Osteocyte (in vitro differentiated cells): ENCODE measurements at places on chromosomes 2 and 18. TPM values are rescaled to one million over a fixed set of nuclear protein-coding genes. Genes with fewer than 3 reads are reported as not detected.

CDH2 gene
- total RNA-seq: 83.8 and 87.2 TPM in 2 replicates

DNA sequence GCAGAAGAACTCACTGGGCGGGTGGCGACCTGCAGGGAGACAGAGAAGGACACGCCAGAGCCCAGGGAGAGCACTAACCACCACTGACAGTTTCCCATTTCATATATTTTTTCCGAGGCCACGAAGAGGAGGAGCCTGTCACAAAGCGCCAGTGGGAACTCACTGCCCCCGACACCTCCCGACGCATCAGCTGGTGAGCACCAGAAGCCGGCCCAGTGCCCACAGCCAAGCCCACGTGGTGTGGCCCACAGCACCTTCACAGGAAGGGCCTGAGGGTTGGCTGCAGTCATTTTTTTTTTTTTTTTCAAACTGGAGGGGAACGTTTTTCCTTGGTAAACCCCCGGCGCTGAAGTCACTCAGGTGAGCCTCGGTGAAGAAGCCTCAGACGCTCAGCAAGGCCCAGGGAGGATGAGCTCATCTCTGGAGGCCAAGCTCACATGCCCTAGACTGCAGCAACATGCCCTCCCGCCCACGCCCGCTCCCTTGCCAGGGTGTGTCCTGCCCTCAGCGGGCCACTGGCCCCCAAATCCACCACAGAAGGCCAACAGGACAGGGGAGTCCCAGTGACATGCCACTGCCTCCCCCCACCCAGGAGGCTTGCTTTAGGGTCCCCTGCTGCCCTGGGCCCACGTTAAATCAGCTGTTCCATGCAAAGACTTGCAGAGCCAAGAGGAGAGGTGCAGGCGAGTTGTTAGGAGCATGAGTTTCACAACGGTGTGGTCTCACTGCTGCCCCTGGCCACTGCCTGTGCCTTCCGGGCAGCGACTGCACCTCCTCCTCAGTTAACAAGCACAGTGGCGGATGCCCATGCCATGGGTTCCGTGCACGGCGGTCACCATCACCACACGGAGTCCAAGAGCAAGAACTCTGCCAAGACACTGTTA is 68.1 kb downstream of the PARD6G start:
- peaks cover 52% of the 10 kb centered on the region for H3K4me1 ChIP-seq
- DNase-seq: no peak
- H3K27ac ChIP-seq: no peak overlapping the region
- H3K27me3 ChIP-seq: no peaks in the 10 kb centered on the region
- no peak overlapping the region for H3K4me3 ChIP-seq

ACOXL gene
- total RNA-seq: not detected in 2 replicates

MTCL1 gene
- total RNA-seq: 56.9 and 58.4 TPM in 2 replicates

MC5R gene
- total RNA-seq: not detected in 2 replicates

- H3K27me3 ChIP-seq: no peaks in the 10 kb centered on the region
- no peak for DNase-seq
- H3K27ac ChIP-seq: no peak overlapping the region
- H3K4me3 ChIP-seq: no peak overlapping the region
- no peaks in the 10 kb centered on the region for H3K36me3 ChIP-seq
- no peaks in the 10 kb centered on the region for H3K4me1 ChIP-seq
These were observed 1225.8 kb downstream of the SUCLG1 start for GRCh38 chr2:83233326-83233725.

DNA sequence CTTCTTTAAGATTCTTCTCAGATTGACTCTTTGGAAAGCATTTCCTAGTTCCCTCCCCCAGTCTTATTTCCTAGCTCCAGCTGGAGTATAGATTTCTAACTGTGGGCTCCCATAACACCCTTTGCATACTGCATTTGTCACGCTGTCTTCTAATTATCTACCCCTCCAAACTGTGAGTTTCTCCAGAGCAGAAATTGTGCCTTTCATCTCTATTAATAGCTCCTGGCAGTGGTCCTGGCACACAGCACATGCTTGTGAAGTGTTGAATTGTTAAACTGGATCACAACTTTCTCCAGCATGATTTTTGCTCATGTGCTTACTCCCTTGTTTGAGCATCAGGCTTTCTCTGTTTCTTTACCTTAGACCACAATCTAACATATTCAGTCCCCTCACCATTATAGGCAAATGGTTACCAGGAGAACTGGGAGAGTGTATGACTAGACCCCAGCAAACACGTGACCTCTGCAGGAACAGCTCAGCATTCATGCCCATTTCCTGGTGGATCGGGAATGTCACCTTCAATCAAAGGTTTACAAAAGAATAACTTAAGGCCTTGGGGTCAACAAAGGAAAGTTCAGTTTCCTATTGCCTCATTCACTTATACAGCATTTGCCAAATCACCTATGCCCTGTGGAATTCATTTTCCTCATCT is 175.7 kb upstream of the TANK start:
- no peak for DNase-seq
- no peaks in the 10 kb centered on the region for H3K27me3 ChIP-seq
- peaks cover 2% of the 10 kb centered on the region for H3K36me3 ChIP-seq
- H3K27ac ChIP-seq: peak overlapping the region; percentile 9
- H3K4me3 ChIP-seq: no peak overlapping the region
- H3K4me1 ChIP-seq: peaks cover 11% of the 10 kb centered on the region

DNA sequence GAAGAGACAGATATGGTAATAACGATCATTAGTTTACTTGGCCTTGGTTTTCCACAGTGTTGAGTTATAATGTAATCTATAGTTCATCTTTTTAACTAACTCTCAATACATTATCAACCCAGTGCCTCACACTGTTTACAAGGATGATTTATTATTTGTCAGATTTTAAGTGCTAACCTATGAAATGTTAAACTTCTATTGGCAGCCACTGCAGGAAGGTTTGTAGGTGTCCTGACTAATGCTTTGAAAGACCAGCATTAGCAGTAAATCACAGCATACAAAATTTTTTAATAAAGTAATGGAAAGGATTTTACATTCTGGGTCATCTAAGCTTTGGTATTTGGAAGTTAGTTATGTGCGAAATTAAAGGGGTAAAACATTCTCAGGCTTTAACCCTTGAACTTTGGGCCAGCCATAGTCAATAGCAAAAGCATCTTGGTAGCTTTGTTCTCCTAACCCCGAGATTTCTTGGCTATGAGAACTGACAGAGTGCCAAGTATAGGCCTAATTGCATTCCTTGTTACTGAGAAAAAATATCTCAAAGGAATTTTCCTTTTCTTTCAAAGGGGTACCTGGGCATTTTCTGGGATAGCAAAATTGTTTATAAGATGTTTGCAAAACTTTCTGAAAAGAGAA is 30.6 kb downstream of the SPATS2L start:
- no peak for DNase-seq
- peaks cover 8% of the 10 kb centered on the region for H3K36me3 ChIP-seq
- no peak overlapping the region for H3K4me3 ChIP-seq
- peaks cover 59% of the 10 kb centered on the region for H3K4me1 ChIP-seq

- H3K4me1 ChIP-seq: no peaks in the 10 kb centered on the region
- H3K36me3 ChIP-seq: no peaks in the 10 kb centered on the region
- no peak overlapping the region for H3K4me3 ChIP-seq
These were observed 131.0 kb upstream of the CXCR4 start for GRCh38 chr2:136248907-136249306.

DNA sequence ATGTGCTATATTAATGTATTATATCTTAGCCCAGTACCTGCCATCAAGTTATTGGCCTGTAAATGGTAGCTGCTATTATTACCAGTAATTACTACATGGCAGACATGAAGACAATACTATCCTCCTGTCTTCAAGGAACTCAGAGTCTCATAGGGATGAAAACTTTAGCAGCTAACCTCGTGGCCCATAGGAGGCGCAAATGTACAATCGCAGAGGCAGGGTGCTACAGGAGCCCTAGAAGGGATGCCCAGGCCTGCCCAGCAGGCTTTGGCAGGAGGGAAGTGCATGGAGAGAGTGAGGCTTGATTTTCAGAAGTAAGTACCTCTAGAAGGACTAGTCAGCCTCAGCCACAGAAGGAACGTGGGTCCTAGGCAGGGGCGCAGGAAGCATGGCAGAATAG is 44.7 kb upstream of the KIDINS220 start:
- H3K27me3 ChIP-seq: no peaks in the 10 kb centered on the region
- H3K36me3 ChIP-seq: peaks cover 54% of the 10 kb centered on the region
- no peaks in the 10 kb centered on the region for H3K4me1 ChIP-seq
- no peak overlapping the region for H3K4me3 ChIP-seq
- no peak for DNase-seq
- H3K27ac ChIP-seq: no peak overlapping the region

SERPINB10 gene
- total RNA-seq: not detected in 2 replicates

- no peaks in the 10 kb centered on the region for H3K4me1 ChIP-seq
- H3K27me3 ChIP-seq: peaks cover 69% of the 10 kb centered on the region
- no peak overlapping the region for H3K4me3 ChIP-seq
- H3K36me3 ChIP-seq: no peaks in the 10 kb centered on the region
- no peak overlapping the region for H3K27ac ChIP-seq
- no peak for DNase-seq
These were observed 4.0 kb downstream of the IL1R2 start for GRCh38 chr2:101995804-101996203.

DNA sequence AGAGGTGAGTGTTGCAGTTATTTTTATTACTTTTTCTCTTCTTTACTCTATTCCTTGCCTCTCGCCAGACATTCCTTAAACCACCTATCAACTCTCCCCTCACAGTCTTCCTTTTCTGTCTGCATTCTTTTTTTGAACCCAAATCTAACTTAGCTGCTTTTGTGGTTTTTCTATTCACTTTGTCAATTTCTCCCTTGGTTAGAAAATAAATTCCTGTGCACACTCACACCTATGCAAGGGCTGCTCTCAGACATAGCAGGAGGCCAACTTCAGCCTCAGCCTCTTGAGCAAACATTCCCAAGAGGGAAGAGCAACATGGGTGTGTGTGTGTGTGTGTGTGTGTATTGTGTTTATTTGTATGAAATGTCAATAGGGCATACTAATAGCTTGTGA is 808.6 kb downstream of the RNF144A start:
- H3K36me3 ChIP-seq: no peaks in the 10 kb centered on the region
- no peaks in the 10 kb centered on the region for H3K4me1 ChIP-seq
- no peak for DNase-seq

- no peak for DNase-seq
- H3K27ac ChIP-seq: no peak overlapping the region
- H3K4me3 ChIP-seq: no peak overlapping the region
- peaks cover 63% of the 10 kb centered on the region for H3K27me3 ChIP-seq
- peaks cover 9% of the 10 kb centered on the region for H3K4me1 ChIP-seq
- no peaks in the 10 kb centered on the region for H3K36me3 ChIP-seq
These were observed 47.0 kb upstream of the SEMA4C start for GRCh38 chr2:96916646-96917543.

GRCh38 chr2:224925810-224926100 is 116.5 kb downstream of the DOCK10 start:
- peaks cover 3% of the 10 kb centered on the region for H3K36me3 ChIP-seq
- no peak overlapping the region for H3K4me3 ChIP-seq
- peaks cover 41% of the 10 kb centered on the region for H3K4me1 ChIP-seq
- DNase-seq: no peak
- H3K27me3 ChIP-seq: no peaks in the 10 kb centered on the region

GAD1 gene
- total RNA-seq: not detected in 2 replicates
